ENCODE measurements at places on chromosomes 7 and 10.

DNA sequence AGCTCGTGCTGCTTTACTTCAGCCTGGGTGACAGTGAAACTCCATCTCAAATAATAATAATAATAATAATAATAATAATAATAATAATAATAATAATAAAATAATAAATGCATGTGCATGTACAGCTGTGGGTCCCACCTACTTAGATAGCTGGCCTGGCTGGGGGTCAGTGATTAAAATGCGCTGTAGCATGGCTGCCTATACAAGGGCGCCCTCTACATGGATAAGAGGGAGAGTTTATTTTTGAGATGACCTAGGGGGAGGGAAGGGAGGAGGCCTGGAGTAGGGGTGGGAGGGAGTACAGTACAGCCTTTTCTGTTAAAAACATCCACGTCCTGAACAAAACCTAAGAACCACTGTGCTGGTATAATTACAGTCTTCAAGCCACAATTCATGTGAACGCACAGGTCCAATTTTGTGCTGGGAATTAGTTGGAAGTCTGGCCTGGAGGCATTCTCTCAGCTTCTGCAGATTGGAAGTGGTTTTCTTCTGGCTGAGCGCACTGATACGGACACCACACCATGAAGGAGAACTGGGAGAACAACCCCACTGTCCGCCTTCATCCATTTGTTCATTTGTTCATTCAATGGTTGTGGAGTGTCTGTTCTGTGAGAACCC is 146.5 kb downstream of the TMEM178B start:
- DNase-seq, result no peak

- no peak for DNase-seq
These were observed 54.2 kb downstream of the MICALL2 start for GRCh38 chr7:1404898-1405548.

DNA sequence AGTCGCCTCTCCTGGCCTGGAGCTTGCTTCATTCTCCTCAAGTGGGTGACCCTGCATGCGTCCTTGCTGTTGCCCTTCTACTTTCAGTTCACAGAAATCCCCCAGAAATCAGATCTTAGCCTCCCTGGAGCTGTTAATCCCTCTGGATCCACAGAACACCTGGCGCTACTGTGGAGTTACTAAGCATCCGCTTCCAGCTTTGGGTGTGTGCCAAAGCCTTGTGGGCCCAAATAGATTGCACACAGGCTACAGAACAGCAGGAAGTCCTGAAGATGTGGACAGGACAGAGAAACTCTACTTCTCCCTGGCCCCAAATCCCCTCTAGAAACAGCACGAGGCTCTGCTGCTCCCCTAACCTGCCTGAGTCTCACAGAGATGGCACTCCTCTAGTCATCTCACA is 36.6 kb upstream of the PDLIM1 start:
- DNase-seq, result no peak

DNA sequence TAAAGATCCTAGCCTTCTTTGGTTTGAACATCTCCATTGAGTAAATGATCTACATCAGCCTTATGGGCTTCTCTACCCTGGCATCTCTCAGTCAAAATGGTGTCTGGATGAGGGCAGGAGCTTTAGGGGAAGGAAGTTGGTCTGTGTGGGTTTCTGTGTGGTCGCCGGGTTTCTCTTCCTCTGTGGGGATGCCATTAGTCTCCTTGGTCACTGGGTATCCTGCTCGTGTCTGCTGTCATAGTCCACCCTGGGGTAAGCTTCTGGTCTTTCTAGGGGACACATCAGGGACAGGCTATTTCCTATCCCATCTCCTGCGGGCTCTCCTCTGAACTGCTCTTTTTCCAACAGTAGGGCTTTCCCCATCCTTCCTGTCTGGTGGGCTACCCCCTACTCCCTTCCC is 150.3 kb upstream of the NPY start:
- DNase-seq, result no peak

DNA sequence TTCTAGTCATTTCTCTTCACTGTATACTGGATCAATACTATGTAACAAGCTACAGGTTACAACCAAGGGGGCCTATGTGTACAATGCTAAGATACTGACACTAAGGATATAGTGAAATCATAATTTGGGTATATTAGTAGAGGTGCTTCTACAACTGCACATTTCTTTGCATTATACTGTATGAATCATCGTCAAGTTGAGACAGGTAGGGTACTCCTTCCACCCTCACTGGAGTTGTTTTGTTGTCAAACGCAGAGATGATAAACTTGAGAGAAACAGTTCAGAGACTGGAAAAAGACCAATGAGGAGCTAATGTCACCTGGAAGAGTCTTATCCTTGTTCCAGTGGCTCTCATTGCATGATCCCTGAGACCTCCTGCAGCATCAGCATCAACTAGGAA is 208.2 kb upstream of the PRPS1L1 start:
- DNase-seq, result no peak
